Fibroblast of pulmonary artery (primary cell): ENCODE measurements at places on chromosomes 13 and 19.

GRCh38 chr13:82636119-82636518 lies 1246.2 kb downstream of the SLITRK1 start:
- DNase-seq = peak; percentile 66

DNA sequence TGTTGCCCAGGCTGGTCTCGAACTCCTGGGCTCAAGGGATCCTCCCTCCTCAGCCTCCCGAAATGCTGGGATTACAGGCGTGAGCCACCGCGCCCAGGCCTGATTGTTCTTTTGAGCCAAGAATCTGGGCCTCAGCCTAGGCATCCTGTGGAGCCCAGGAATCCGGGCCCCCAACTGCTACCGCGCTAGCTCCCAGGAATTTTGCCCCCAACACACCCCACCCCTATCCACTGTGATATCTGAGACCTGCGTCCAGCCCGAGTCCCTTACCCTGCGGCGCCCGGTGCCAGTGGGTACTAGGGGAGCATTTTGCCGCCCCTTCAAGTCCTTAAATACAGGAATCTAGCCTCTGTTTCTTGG lies 838 bp upstream of the MYADM start:
- DNase-seq = no peak

GRCh38 chr13:32746474-32746873 lies 160.2 kb downstream of the PDS5B start:
- no peak for DNase-seq

DNA sequence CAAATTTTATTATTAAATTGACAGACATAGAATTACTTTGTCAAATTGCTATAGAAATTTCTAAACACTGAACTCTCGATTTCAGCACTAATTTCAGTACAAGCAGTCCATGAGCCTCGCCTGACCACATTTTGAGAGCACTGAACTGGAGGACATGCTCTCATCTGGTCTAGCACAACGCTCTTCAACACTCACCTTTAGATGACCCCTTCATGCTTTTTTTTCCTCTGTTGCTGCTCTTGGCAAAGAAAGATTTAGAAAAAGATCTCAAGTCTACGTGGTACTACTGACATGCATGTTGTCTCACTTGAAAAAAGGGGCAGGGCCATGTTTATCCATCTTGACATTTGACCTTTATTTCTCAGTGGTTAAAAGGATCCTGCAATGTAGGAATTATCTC lies 981.5 kb downstream of the DIAPH3 start:
- no peak for DNase-seq

DNA sequence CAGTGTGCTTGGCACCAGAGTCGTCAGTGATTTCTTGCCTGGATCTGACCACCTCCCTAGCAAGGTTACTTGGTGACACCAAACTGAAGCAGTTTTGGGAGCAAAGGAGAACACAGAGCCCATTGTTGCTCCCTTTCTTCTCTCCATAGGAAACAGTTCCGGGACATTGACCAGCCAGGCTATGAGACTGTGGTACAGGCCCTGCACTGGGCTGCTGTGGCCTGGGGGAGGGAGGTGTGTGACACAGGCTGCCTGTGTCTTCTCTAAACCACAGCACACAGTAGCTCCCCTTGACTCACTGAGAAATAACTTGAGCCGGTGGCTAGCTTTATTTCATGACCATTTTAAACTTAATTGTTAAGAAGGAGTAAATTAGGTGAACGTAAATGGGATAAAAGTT lies 214.8 kb upstream of the UBL3 start:
- no peak for DNase-seq

- DNase-seq = no peak
Measured at GRCh38 chr19:12111943-12112637, 28.1 kb downstream of the ZNF20 start.

DNA sequence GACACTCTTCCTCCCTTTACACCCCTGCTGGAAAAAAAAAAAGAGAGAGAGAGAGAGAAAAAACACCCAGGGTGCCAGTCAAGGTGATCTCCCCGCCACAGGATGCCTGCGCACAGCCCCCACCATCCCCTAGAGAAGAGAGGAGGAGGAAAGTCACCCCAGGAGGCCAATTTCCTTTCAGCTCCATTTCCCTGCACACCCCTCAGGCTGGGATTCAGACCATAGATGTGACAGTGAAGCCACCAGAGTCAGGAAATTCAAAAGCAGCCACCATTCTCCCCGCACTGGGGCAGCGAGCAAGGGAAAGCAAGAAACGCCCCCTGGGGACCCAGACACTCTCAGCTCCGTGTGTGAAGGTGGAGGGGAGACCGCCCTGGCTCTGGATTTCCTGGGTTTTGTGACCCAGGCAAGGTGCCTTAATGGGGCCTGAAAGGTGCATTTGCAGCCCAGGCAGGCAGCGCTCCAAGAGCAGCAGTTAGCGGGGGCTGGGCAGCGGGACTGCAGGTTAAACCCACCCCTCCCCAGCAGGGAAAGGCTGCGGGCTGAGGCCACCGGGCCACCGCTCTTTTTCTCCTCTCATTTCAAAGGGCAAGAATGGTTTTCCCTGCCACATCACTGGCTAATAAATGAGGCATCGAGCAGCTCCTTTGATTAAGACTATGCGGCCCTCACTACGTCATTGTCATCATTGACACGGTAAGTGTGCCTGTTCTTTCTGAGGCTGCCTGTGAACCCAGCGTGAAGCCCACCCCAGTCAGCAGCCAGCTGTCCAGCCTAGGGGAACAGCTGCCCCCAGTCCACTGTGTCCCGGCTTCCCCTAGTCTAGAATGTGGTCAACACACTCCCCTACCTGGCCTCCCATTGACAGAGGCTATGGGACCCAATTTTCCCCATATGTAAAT lies 83.8 kb upstream of the TM9SF2 start:
- DNase-seq = no peak

- no peak for DNase-seq
Measured at GRCh38 chr13:110258876-110259631, 47.9 kb downstream of the COL4A1 start.

DNA sequence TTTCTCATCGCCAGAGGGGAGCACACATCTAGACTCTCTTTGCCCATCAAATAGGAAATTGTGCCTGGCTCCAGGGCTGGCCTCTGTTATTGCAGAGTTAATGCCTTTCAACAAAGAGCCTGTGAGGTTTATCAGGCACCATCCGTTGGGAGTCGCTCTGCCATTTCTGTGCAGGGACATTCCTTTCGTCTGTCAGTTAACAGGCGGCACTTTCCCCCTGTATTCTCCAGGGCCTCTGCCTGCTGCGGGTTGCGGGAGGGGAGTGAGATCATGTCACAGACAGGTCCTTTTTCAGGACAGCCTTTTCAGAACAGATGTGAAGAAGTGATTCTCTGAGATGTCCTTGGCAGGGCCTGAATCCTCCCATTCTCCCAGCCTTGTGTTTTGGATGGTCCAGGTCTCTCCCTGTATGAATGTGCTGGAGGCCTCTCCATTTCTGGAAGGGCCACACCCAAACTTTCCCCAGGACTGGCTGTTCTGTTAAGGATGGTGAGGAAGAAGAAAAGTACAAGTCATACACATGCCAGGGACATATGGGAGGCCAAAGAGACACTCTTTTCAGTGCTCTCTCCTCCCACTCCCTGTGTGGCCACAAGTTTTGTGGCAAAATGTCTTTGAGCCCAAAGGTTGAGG lies 14.9 kb downstream of the SERP2 start:
- no peak for DNase-seq

DNA sequence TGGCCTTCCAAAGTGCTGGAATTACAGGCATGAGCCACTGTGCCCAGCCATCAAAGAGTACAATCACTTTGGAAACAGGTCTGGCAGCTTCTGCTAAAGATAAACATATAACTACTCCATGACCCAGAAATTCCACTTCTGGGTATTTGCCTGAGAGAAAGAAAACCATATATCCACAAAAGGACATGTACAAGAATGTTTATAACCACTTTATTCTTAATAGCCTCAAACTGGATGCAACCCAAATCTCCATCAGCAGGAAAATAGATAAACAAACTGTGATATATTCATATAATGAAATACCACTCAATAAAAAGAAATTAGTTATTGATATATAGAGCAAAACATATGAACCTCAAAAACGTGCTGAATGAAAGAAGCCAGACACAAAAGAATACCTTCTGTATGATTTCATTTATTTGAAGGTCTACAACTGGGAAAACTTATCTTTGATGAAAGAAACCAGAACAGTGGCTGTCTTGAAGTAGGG lies 40.5 kb downstream of the TEX26 start:
- DNase-seq = peak; percentile 26

GRCh38 chr13:80562433-80563156 lies 221.7 kb upstream of the SPRY2 start:
- no peak for DNase-seq

- DNase-seq = no peak
Measured at GRCh38 chr13:28459911-28460310, 35.0 kb downstream of the FLT1 start.

- DNase-seq = peak; percentile 62
Measured at GRCh38 chr13:98972627-98973026, 5.2 kb downstream of the DOCK9 start.
